ENCODE measurements at places on chromosomes 12 and 14.

- no peak for DNase-seq
Measured at GRCh38 chr14:99802301-99803105, 9.3 kb downstream of the EML1 start.

GRCh38 chr12:4960547-4960946 lies 50.8 kb downstream of the KCNA1 start:
- no peak for DNase-seq

- DNase-seq = no peak
Measured at GRCh38 chr14:98742001-98742400, 530.0 kb downstream of the BCL11B start.

- DNase-seq = no peak
Measured at GRCh38 chr14:95345032-95345431, 25.3 kb upstream of the CLMN start.

DNA sequence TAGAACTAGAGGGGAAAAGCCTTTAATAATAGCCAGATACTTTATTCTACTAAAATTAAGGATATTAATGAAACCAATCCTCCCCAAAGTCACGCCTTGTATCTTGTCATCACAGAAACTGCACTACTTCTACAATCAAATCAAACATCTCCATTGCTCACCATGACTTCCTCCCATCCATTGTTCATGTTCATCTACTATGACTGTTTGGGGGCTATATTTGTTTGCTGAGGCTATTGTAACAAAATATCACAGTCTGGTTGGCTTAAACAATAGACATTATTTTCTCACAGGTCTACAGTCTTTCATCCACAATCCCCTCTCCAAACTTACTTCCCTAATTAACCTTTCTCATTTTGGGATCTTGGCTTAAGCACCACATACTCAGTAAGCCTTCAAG lies 193.6 kb upstream of the FSCB start:
- no peak for DNase-seq

- DNase-seq = peak; percentile 59
Measured at GRCh38 chr12:57621497-57622292, 10.5 kb downstream of the ARHGEF25 start.

- DNase-seq = no peak
Measured at GRCh38 chr14:83491091-83491490, 1957.4 kb upstream of the SEL1L start.

GRCh38 chr12:124979568-124979967 lies 9.4 kb downstream of the DHX37 start:
- no peak for DNase-seq

DNA sequence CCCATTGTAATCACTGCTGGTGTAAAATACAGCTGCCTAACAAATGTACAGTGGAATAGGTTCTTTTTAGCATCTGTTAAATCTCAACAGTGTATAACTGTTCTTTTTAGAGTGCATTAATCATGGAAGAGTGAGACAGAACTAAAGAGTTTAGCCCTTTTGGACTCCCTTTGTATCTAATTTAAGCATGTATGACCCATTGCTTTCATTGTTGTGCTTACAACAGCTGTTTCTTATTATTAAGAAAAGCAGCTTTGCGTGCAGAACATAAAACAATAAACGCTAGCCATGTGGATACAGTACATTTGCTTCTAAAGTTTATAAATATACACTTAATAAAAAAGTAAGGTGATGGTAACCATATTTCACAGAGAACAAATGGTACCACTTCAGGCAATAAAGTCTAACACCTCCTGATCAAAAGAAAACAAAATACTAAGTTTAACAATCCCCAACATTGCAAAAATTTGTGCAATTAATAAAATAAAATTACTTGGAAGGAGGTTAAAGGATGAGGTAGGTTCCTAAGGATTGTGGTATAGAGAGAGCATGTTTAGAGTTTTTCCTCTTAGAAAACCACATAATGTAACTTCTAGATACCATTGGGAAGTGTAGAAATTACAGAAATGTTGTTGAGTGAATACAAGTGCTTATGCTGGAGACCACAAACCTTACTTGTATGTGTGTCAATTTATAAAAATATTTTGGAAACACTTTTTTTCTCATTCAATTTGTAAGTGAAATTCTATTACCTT lies 448.7 kb downstream of the SLC6A15 start:
- no peak for DNase-seq

DNA sequence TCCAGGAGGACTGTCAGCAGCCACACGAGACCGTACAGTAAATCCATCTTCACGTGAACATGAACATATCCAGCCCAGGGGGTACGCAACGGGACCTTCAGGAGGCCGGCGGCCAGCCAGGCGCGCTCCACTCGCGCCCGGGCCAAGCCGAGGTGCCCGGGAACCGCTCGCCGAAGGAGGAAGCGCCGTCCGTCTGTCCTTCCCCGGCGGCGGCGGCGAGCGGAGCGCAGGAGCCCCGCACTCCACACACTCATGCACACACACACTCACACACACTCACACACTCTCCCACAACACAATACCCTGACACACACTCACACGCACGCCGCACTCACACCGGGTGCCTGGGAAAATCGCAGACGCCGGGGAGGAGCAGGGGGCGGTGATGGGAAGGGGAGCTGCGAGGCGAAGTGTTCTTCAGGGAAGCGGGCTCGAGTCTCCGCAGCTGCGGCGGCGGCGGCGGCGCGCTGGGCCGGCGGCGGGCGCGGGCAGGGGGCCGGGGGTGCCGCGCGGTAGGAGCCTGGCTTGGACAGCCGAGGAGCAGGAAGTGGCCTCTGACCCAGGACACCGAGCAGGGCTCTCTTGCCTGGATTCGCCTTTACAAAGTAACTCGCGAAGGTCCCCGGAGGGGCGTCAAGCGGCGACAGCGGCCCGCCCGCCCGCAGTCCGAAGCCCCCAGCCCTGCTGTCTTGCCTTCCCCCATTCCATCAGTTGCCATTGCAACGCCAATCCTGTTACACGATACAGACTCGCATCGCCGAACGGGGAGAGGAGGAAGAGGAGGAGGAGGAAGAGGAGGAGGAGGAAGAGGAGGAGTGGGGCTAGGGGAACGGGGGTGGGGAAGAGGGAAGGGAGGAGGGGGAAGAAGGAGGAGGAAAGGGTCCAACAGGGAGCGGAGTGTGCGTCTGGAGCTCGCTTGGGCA lies 601 bp downstream of the MDGA2 start:
- no peak for DNase-seq

- DNase-seq = no peak
Measured at GRCh38 chr12:53208435-53208834, 1.4 kb upstream of the ITGB7 start.

GRCh38 chr12:30466093-30466585 lies 229.5 kb downstream of the IPO8 start:
- no peak for DNase-seq

DNA sequence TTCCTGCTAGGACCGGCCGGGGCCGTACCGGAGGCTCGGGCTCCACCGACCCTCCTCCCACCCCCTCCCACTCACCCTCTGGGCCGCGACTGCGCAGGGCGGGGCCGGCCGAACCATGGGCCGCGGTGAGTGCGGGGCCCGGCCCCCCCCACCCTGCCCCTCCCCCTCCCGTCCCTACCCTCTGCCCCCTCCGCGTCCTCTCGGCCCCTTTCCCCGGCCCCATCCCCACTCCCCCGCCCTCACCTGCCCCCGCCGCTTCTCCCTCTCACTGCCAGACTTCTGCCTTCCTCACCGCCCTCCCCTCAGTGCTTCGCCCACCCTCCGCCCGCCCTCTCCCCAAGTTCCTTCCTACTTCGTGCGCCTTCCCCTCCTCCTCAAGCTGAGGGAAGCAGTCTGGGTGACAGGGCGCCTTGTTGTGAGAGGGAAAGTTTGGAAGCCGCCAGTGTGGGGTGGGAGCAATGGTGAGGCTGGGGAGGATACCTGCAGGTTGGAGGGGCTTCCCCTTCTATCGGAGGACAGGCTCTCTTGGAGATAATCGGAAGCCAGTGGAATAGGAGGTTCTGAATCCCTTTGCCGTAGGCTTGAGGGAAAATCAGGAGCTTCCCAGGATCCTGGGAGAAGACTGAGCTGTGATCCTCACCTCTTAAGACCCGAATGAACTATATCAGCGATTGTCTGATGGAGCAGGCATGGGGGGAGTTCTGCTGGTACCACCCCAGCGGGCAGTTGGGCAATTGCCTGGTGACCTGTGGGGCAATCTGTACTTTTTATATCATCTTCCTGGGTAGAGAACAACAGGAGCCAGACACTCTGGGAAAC lies 472 bp downstream of the MBD6 start:
- DNase-seq = no peak

DNA sequence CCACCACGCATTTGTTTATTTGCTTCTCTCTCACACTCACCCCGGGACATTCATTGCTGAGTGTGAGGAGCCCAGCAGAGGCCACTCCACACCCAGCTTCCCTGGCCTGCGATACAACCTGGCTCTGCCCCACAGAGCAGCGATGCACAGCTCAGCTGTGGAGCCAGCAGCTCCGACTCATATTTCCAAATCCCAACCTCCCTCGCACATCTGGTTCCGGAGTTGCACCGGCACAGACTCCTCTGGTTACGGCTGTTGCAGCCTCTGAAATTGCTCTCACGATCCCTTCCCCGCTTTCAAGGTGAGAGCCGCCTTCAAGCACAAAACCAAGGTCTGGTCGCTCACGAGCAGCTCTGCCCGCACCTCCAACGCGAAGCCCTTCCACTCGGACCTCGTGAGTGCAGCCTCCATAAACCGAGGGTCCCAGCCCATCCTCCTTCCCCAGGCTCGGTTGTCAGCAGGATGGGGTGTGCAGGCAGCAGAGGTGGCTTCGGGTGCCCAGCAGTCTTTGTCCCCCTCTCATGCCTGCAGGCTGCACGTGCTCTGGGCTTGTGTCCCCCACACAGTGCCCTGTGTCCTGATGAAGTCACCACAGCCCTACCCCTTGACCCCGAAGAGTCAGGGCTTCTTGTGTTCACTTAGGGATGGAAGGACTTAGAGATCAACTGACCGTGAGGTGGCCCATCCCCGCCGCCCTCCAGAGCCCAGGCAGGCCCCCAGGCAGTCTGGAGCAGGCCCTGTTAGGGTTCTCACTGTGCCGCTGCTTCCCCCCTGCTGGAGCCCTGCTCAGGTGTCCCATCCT lies 184.3 kb downstream of the ADGRD1 start:
- DNase-seq = no peak

DNA sequence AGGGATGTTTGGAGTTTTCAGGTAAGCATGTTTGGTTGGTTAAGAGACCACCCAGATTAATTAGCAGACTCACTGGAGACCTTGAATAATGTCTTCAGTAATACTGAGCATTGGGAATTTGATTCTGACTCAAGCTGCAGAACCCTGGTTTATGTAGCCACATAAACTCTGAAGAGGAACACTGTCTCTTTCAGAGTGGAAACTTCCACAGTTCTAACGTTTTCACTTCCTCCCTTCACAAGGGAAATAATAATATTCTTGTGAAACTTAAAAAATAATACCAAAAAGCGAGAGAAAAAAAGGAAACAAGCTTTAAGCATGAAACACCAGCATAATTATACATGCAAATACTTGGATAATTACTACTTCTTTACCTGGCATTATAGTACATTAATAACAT lies 40.0 kb upstream of the ST8SIA1 start:
- no peak for DNase-seq

DNA sequence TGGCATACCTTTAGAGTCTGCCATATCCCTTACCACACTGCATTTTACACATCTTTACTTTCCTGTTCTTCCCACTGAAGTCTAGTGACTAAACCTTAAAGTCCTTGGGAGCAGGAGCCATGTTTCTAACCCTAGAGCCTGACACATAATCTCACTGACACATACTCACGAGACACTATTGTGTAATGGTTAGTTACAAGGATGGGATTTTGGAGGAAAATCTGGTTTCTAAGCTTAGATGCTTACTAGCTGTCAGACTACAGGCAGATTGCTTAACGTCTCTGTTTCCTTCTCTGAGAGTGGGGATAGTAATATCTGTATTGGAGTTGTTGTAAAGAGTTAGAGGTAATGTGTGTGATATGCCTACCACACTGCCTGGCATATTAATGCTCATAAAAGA lies 6.2 kb upstream of the DYRK4 start:
- DNase-seq = no peak

DNA sequence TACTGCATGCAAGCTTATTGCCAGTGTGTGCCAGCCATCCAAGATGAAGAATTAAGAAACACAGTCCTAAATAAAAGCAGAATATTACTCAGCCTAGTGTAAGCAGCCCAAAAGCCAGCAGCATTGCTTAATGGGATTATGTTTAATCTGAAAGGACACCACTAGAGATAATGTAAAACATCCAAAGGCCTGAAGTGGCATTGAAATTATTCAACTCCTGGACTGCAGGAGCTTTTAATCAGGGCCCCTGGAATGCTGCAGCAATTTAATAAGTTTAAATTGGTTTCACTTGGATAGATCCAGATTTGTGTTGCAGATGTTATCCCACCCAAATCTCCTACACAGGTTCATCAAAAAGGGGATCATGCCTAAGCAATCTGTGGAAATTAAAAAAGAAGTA lies 193.0 kb downstream of the C12orf50 start:
- DNase-seq = no peak

DNA sequence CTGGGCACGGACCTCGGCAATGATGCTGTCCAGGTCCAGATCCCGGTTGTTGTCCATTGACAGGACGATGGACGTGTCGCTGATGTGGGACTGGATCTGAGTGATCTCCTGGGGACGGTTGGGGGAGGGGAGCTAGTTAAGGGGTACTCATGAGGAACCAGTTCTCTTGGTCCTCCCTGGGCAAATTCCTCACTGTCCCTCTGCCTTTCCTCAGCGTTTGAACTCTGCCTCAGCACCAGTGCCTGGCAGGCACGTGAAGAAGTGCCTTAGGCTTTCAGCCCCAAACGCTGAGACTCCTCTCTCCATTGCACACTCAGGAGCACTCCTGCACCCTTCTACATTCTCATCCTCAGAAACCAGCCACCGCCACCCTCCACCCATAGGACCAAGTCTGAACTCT lies 9.7 kb downstream of the KRT72 start:
- no peak for DNase-seq

DNA sequence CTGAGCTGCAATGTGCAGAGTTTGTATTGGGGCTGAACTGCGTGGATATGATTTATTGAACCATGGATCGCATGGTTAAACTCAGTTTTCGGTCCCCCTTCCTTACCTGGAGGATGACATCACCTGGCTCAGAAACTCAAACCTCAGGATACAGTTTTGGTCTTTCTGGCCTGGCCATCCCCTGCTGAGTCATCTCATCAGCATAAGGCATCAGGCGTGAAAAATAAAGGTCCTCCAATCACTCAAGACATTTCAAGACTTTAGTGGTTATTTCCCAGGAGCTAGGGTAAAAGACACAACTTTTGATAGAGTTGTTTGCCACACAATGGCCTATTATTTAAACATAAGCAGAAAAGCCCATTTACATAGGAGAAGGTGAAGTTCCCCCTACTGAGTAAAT lies 631.1 kb upstream of the TMEM132C start:
- DNase-seq = no peak

- no peak for DNase-seq
Measured at GRCh38 chr12:12456637-12457036, 99.8 kb downstream of the BORCS5 start.

- peak; percentile 46 for DNase-seq
Measured at GRCh38 chr12:56160193-56160763, 2.1 kb downstream of the MYL6 start.

Data from immature natural killer cell (primary cell).